ENCODE measurements at places on chromosomes 5 and 9. TPM values are rescaled to one million over a fixed set of nuclear protein-coding genes. Genes with fewer than 3 reads are reported as not detected.

Gene INSL4
- total RNA-seq, result not detected

Gene APC
- total RNA-seq, result 41.8 TPM

Gene GABRA6
- total RNA-seq, result not detected

Gene CARD9
- total RNA-seq, result 1.7 TPM

Gene COL15A1
- total RNA-seq, result 1.2 TPM

Gene LCN1
- not detected for total RNA-seq

Gene DROSHA
- 47.1 TPM for total RNA-seq

Gene PCDHGA4
- 0.23 TPM for total RNA-seq

Gene AMBP
- total RNA-seq, result 0.26 TPM

Gene SAXO1
- total RNA-seq, result not detected

Gene GLRA1
- not detected for total RNA-seq

Gene RMRP
- total RNA-seq, result 8,012 TPM

Gene STK32A
- total RNA-seq, result not detected

Gene CLTA
- total RNA-seq, result 1,874 TPM

Gene HCN1
- not detected for total RNA-seq

Gene PCDHB13
- 0.40 TPM for total RNA-seq

Gene MELK
- total RNA-seq, result 95.3 TPM

Gene TRAF1
- 0.79 TPM for total RNA-seq

Gene FBN2
- total RNA-seq, result 8.9 TPM

Gene CATSPER3
- 1.5 TPM for total RNA-seq

Gene C9orf78
- total RNA-seq, result 48.7 TPM

Gene TMEM141
- 57.5 TPM for total RNA-seq

Gene ADRB2
- total RNA-seq, result 5.3 TPM

Gene PURA
- 15.8 TPM for total RNA-seq
